ENCODE measurements at places on chromosomes 13 and 19.
A peak's percentile ranks its signal among the peaks of the same experiment; 100 is the strongest.

GRCh38 chr19:47494729-47495128 lies 10.7 kb upstream of the KPTN start:
- DNase-seq, result no peak

DNA sequence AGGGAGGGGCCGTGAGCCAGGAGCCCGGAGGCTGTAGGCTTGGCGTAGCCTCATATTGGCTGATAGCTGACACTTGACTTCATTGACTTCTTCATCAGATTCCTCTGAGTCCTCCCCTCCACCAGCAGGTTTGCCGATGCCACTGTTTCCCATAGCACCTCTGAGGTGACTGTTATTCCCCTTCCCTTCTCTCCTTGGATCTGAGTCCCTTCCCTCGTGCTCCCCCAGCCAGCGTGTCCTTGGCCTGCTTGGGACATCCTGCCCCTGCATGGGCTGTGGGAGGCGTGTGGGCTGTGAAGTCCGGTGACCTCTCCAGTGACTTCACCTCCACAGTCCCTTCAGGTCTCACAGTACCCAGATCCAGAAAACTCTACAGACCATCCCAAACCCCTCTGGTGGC lies 8.8 kb downstream of the PPP1R37 start:
- no peak for DNase-seq

DNA sequence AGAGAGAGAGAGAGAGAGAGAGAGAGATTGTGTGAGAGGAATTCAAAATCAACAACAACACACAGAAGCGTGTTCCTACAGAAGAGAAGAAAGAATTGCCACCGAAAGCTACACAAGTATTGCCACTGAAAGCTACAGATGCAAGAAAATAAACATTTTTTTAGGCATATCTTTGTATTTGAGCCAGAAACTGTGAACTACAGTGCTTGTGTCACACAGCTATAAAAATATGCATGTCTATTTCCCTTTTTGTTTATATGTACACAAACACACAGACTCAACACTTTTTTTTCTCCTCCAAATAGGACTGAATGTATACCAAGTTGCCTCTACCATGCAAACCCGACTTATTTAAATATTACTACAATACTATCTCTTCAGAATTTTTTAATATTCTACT lies 290.4 kb downstream of the SLITRK5 start:
- no peak for DNase-seq

DNA sequence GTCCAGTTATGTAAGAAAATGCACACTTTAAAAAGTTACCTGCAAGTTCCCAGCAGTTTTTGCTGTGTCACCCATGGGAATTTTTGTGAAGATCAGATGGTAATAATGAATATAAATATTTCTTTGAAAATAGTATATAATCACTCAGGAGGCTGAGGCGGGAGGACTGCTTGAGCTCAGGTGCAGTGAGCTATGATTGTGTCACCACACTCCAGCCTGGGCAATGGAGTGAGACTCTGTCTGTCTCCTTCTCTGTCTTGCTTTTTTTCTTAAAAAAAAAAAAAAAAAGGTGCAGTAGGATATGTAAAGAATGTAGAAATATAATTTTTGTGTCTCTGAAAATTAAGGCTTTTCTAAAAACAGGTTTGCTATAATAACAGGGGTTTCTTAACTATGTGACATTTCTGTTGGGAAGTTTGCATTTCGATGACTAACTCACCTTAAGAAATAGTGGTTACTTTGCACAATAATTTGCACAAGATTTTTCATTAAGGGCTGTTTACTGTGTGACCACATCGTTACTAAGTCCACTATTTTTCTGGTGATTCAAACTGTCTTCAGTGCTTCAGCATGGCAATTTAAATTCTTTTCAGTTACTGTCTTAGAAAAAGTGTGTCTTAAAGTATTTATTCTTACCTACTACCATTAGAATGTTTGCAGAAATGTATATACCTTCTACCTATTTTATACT lies 37.3 kb downstream of the DNAJC3 start:
- DNase-seq, result peak; percentile 16

DNA sequence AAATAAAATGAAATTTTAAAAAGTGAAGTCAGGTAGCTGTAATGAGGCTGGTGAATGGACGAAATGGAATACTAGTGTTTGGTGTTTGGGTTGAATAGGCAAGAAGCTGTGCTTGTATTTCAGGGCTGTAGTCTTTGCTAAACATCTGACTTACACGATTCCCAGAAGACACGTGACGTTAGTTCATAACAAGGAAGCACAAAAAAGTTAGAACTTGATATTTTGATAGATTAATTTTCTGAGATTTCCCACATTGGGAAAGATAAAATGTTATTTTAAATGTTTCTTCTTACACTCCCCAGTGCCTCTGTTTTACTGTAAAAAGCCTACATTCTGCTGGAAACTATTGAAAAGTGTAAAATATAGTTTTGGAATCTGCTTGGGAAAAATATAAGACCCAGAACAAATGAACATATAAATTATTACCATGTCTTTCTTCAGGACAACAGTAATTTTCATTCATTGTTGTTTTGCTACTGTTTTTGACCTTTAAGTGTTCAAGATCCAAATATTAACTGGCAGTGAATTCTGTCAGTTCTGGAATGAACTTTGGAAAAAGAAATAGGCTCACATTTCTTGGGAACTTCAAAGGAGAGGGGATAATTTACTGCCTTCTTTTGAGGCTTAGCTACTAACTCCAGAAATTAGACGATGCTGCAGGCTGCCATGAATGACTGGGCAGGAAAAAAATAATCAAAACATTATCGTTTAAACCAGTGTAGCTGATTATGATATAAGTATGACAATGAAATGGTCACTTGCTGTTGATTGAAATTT lies 241.3 kb downstream of the SLITRK6 start:
- no peak for DNase-seq

- DNase-seq, result no peak
Measured at GRCh38 chr13:29502391-29503008, 93.0 kb downstream of the SLC7A1 start.

DNA sequence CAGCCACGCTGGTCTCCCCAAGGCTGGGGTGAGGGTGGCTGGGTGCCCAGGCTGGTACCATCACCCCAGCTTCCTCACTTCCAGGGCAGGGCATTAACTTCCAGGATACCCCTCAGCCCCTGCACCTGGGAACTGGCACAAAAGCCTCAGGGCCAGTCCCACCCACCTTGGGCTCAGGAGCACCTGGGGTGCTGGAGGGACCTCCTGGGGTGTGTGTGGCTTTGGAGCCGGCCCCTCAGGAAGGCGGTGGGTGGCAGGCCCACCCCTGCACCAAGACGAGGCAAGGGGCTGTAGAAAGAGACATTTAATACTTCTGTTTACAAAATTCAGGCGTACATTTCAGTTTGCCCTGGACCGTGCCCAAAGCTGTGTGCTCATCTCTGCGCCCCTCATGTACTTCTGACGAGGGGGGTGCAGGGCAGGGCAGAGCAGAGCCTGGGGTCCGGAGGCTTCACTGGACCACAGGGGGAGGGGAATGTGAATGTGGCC lies 16.8 kb downstream of the MPND start:
- DNase-seq, result no peak

DNA sequence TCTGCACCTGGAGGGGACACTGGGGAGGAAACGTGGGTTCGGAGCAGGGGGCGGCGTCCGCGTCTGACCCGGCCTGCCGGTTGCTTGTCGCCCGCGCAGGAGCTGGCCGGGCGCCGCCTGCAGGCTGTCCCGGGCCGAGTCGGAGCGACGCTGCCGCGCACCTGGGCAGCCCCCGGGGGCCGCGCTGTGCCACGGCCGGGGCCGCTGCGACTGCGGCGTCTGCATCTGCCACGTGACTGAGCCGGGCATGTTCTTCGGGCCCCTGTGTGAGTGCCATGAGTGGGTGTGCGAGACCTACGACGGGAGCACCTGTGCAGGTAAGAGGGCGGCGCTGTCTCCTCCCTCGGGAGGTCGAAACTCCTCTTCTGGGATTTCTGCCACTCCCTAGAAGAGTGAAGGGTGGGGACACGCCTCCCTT lies 1.3 kb downstream of the ITGBL1 start:
- DNase-seq, result no peak

DNA sequence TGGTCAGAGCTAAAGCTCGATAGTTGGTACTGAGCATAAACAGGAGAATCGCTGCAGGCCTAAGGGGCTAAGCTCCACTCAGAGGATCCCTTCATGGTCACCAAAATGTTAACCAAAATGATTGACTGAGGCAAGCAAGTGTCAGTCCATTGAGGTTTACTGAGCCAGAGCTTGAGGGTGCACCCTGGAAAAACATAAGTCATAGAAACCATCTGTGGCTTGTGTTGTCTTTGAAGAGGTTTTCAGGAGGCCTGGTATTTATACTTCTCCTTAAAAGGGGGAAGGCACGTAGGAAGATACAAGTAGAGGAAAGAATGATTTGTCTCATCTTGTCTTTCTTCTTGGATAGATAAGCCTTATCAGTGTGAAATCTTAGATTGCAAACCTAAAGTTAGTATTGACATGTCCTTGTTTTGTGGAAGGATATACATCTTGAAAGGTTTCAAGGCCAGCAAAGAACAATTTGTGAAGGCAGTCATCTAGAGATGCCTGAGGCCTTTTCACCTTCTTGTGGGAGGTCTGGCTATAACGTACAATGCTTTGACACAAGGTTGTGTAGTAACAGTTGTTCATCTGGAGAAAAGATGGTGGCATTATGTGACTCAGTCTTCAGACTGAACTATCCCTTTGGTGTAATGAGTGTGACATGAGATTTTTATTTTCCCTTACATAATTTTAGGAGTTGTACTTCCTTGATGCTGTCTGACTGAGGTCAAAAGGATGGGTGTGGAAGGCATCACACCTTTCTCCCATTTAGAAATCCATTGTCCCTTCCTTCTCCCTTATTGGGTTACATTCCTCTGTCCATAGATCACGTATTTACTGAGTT lies 14.7 kb upstream of the CEACAM6 start:
- DNase-seq, result no peak

DNA sequence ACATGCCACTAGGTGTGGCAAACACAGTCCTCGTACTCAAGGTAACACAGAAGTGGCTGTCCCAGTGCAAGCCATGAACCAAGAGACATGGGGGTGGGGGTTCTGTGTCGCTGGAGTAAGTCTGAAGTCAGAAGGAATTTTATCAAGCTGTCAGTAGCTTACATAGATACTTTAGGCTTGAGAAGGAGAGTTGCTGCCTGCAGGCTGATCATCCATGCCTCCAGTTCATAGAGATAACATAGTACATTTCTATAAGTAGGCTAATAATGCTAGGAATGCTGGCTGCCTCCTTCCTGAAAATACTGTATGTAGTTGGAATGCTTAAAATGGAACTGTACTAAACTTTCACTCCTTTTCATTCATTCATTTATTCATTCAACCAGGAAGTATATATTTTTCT lies 70.1 kb downstream of the CAB39L start:
- no peak for DNase-seq

GRCh38 chr19:45646345-45646698 lies 7.1 kb upstream of the EML2 start:
- DNase-seq, result no peak

- peak; percentile 79 for DNase-seq
Measured at GRCh38 chr19:3507371-3508120, 1.4 kb downstream of the FZR1 start.

- DNase-seq, result no peak
Measured at GRCh38 chr19:52542984-52543664, 15.7 kb downstream of the ZNF808 start.

DNA sequence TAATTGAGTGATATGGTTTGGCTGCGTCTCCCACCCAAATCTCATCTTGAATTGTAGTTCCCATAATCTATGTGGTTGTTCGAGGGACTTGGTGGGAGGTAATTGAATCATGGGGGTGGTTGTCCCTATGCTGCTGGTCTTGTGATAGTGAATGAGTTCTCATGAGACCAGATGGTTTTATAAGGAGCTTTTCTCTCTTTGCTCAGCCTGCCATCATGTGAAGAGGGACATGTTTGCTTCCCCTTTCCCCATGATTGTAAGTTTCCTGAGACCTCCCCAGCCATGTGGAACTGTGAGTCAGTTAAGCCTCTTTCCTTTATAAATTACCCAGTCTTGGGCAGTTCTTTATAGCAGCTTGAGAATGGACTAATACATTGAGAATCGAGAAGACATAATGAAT lies 480.1 kb downstream of the GPC5 start:
- no peak for DNase-seq

Measured in hepatocyte (in vitro differentiated cells).